ENCODE measurements at places on chromosomes 2 and 18.

GRCh38 chr2:147161746-147162145 lies 683.1 kb upstream of the ACVR2A start:
- DNase-seq: no peak

DNA sequence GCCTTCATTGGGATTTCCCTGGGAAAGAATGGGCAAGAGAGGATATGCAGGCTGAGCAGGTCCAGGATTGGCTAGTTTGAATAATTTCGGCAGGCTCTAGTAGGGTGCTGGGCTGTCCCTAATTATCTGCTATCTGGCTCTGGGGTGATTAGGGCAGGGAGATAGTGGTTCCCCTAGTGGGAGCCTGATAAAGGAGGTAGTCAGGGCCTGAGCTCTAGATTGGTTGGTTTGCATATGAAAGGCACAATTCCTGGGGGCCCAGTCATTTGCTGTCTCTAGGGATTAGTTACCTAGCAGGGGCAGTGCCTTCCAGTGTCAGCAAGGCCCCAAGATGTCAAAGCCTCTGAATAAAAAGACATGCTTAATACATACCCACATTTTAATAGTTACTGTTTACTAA lies 690.1 kb upstream of the KLHL29 start:
- DNase-seq: no peak

DNA sequence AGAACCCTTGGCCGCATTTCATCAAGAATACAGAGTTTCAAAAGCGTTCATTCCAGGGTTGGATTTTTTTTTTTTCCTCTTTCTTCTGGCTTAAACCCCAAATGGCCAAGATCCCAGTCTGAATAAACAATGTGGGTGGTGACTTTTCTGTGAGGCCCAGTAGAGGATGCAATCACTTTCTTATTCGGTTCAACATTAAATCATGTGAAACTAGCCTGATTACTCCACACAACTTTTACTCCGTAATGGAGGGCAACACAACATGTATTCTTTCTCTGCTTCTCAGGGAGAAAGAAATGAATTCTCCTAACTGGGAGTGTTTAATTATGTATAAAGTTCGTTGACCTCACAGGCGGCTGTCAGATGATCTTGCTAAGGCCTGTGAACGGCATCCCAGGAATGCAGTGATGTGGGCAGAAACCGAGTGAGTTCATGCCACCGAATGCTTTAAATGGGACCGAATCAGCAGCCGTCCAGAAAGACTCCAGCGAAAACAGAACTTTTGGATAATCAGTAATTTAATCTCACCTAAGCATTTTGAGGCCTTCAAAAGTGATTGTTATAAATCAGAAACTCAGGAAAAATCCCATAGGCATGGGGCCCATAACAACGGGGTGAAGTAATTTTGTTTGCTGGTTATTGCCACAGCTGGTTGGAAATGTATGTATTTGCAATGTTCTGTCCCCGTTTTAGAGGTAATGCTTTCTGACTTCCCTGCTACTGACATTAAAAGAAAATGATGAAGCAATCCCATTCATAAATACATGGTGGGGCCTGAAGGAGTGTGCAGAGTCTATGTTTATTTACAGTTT lies 81.5 kb downstream of the BCL2 start:
- no peak for DNase-seq

DNA sequence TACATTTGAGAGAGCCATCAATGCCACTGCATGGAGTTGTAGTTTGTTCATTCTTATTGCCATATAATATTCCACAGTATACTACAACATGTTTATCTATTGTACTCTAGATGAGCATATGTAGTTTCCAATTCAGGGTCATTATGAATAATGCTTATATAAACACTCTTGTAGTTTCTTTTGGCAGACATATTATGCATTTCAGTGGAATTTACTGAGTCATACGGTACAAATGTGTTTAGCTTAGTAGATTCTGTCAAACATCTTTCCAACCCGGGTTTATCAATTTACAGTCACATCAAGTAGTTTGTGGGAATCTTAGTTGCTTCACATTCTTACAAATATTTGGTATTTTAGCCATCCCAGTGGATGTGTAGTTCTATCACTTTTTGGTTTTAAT lies 161.1 kb downstream of the KCNH7 start:
- DNase-seq: no peak

- no peak for DNase-seq
Measured at GRCh38 chr2:217647925-217648324, 354.9 kb downstream of the TNS1 start.

GRCh38 chr2:53231908-53232307 lies 535.7 kb upstream of the CHAC2 start:
- no peak for DNase-seq

GRCh38 chr18:13199169-13199568 lies 19.4 kb upstream of the LDLRAD4 start:
- no peak for DNase-seq

DNA sequence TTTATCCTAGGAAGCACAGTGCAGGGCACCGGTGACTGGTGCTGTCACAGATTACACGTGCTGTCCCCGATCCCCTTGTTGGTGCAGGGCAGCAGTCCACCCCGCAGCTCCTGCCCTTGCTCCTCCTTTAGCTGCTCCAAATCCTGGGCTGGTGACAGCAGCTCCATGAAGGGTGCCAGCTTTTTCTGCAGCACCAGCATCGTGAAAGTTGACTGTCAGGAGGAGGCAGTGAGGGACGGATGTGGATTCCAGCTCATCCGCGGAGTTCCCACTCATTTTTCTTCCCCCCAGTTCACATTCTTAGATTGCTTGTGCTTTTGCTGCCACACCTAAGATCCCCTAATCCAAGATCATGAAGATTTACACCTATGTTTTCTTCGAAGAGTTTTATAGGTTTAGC lies 67.5 kb downstream of the ONECUT2 start:
- no peak for DNase-seq

DNA sequence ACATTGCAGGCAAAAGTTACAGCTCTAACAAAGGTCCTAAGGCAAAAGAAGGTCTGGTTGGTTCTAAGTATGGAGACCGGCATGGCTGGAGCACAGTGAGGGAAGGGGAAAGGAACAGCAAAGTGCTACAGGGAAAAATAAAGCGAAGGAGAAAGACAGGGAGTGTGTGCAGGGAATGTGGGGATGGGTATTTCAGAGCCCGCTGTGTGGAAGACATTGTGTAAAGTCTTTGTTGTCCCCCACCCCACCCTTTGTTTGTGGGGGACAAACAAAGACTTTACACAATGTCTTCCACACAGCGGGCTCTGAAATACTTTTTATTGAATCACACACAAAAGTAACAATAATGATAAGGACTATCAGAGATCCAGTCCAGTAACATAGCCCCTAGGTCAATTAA lies 28.9 kb upstream of the C2orf15 start:
- no peak for DNase-seq

DNA sequence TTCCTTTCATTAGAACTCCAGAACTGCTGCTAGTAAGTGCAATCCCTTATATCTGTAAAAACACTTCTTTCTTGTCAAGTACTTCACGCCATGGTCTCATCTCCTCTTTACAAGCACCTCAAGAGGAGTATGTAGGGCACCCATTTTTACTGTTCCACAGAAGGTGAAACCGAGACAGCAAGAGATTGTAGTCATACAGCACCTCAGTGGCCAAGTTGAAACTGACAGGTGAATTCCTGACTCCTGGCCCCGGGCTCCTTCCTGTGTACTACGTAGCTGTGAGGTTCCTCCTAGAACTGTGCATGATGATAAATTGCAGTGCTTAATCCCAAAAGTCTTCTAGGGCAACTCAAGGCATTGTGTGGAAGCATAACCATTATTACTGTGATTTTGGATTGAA lies 131.5 kb upstream of the MEIS1 start:
- no peak for DNase-seq

GRCh38 chr18:13186687-13187086 lies 31.9 kb upstream of the LDLRAD4 start:
- no peak for DNase-seq

- no peak for DNase-seq
Measured at GRCh38 chr2:26562811-26563645, 78.1 kb downstream of the CIB4 start.

GRCh38 chr2:9099341-9099751 lies 95.9 kb upstream of the MBOAT2 start:
- no peak for DNase-seq

GRCh38 chr18:46591783-46592391 lies 65.1 kb downstream of the LOXHD1 start:
- no peak for DNase-seq

GRCh38 chr18:48162956-48163737 lies 232.7 kb upstream of the SMAD2 start:
- no peak for DNase-seq

- no peak for DNase-seq
Measured at GRCh38 chr2:74019516-74019915, 34.8 kb downstream of the TET3 start.

- DNase-seq: no peak
Measured at GRCh38 chr2:18153741-18154140, 275.3 kb downstream of the KCNS3 start.

GRCh38 chr2:85878719-85879370 lies 9.9 kb downstream of the ST3GAL5 start:
- DNase-seq: no peak

- no peak for DNase-seq
Measured at GRCh38 chr2:100113990-100114433, 28.4 kb downstream of the AFF3 start.

GRCh38 chr18:49546278-49546677 lies 15.6 kb upstream of the LIPG start:
- no peak for DNase-seq

- no peak for DNase-seq
Measured at GRCh38 chr2:145741181-145741580, 1221.3 kb upstream of the ZEB2 start.

DNA sequence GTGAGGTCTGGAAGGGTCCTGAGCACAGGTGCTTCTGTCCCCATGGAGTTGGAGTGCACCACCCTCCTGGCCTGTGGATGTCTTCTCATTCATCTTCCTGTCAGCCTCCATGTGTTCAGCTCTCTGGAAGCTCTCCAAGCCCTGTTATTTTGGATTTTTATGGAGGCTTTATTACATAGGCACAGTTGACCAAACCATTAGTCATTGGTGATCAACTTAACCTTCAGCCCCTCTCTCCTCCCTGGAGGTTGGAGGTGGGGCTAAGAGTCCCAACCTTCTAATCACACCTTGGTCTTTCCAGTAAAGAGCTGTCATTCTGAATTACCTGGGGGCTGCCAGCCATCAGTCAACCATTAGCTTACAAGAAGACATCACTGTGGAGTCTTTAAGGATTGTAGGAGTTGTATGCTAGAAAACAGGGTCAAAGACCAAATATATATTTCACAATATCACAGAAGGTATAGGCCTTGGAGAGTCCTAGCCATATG lies 7.5 kb upstream of the MCFD2 start:
- DNase-seq: no peak

DNA sequence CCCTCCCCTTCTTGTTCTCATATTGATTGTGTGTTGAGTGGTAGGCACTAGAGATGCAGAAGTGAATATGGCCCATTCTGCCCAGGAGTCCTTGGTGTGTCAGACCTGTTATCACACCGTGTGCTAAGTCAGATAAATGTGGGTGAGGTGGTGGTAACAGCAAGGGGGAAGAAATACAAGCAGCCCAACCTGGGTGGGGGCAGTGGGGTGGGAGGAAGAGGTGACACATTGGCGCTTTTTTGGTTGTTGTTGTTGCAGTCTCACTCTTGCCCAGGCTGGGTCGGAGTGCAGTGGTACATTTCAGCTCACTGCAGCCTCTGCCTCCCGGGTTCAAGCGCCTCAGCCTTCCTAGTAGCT lies 12.8 kb downstream of the B3GNT2 start:
- no peak for DNase-seq

DNA sequence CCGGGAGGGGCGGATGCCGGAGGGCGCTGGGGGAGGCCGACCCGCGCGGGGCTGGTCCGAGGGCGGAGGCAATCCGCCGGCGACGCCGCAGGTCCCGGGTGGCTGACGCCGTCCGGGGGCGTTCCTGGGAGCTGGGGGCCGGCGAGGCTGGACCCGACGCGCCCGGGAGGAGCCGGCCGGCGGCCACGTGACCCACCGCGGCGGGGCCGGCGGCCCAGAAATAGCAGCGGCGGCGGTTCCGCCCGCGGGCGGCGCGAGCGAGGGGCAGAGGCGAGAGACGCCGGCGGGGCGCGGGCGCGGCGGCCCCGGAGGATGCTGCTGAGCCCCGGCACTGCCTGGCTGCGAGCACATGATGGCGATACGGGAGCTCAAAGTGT lies at the start of gene RAB31:
Gene RAB31 (plus strand): TSS at position 245 of the 377 bp plus-strand sequence. CDS start 105 bp downstream, at position 350.
- no peak for DNase-seq

DNA sequence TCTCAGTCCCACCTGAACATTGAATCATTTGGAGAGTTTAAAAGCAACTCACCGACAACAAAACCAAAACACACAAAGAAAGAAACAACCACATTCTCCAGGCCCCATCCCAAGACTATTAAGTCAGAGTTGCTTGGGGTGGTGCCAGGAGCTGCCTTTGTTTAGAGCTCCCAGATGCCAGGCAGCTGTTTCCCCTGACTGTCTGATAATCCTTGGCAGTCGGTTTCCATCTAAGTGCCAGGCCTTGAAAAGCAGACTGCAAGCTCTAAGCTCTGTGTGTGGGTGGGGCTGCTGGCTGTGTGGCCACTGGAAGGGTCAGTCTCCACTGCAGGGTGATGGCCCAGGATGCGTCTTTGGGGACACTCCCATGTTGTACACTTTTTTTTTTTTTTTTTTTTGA lies 255.3 kb upstream of the AGAP1 start:
- DNase-seq: no peak

Data from activated T-helper 9 cell treated with anti-CD3 and anti-CD28 coated beads, Interleukin-2, amount 50 U/mL, for 16 hours (primary cell).